Right ventricle myocardium inferior (tissue), 1 donor: ENCODE measurements at places on chromosomes 1 and 21. TPM values are rescaled to one million over a fixed set of nuclear protein-coding genes. Genes with fewer than 3 reads are reported as not detected.

S100A2 gene
- 2.3 TPM for total RNA-seq

SPATA46 gene
- total RNA-seq: not detected

ARTN gene
- total RNA-seq: 0.49 TPM

OLFML2B gene
- total RNA-seq: 4.2 TPM

DNAJC6 gene
- 2.0 TPM for total RNA-seq

SLC35F3 gene
- total RNA-seq: not detected

NUP210L gene
- total RNA-seq: 0.30 TPM

A3GALT2 gene
- total RNA-seq: not detected

WNT3A gene
- total RNA-seq: not detected

OPRD1 gene
- total RNA-seq: not detected

PSEN2 gene
- total RNA-seq: 24.2 TPM

PDC gene
- total RNA-seq: not detected

CD1B gene
- not detected for total RNA-seq

DNA sequence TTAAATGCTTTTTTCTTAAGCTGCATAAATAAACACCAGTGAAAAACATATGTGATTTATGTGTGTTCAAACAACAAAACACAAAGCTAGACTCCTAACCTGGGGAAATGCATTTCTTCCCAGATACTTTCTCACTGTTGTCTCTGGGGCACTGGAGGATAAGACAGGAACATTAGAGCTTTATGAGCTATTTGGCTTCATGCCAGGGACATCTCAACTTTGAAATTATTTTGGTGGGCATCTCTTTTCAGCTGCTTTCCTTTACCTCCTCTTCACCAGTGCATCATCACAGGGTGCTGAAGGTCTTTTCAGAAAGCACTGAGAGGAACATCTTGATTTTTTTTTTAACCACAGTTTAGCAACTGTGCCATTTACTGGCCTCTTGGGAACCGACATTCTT is 212.9 kb downstream of the DNM3 start:
- DNase-seq: no peak

DNA sequence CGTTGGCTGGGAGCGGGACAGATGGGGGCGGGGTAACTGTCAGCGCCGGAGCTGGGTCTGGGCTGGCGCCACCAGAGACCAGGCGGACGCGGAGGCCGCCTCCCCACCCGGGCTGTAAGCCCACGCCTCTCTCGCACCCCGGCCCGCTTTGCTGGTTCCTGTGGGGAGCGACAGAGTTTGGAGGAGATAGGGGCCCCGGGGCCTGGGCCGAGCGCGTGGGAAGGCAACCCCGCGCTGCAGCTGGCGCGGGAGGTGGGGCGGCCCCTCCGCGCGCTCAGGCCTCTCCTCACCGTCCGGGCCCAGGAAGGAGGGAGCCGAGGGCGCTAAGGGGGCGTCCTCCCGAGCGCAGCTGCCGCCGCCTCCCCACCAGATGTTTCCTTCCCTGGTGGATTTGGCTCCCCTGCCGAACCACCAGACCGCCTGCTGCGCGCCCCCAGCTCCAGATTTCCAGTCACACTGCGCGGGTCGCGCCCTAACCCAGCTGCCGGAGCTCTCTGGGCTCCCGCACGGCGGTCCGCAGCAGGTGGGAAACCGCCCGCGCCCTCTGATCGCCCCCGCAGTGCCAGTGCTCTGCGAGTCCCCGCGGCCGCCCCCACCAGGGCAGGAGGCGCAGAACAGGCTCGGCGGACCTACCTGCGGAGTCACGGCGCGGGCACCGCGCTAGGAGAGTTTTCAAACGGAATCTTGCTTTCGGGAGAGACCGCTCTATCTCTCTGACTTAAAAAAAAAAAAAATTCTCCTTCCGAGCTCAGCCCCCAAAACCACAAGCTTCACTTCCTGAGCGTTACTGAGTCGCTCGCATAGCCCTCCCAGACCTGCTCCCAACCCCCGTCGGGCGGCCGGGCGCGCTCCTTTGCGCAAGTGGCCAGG is 1.1 kb downstream of the GFI1 start:
- DNase-seq: peak; percentile 87

GRCh38 chr1:30749691-30750583 is 7.6 kb downstream of the LAPTM5 start:
- DNase-seq: no peak

GRCh38 chr1:160127865-160128523 is 12.4 kb downstream of the ATP1A2 start:
- DNase-seq: no peak

DNA sequence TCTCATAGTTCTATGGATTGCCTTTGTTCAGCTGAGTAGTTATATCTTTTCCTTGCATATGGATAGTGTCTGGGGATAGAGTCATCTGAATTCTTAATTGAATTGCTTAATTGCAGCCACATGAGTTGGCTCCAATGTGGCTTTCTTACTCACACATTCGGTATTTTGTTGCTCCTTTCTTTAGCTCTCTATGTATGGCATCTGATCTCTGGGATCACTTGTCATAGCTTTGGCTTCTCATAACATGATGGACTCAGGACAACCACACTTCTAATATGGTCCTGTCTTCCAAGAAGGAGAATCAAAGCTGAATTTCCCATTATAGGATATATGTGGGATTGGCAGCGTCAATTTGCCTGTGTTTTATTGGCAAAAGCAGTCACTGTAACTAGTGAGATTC is 716.2 kb downstream of the NCAM2 start:
- DNase-seq: no peak

DNA sequence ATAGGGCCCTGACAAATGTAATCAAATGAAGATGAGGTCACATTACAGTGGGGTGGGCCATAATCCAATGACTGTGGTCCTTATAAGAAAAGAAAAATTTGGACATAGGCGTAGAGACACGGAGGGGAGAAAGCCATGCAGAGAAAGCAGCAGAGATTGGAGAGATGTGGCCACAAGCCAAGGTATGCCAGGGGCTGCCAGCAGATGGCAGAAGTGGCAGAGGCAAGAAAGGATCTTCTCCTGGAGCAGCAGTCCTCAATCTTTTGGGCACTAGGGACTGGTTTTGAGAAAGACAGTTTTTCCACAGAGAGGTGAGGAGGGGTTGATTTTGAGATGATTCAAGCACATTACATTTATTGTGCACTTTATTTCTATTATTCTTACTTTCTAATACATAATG is 355.1 kb downstream of the NPHP4 start:
- DNase-seq: no peak

GRCh38 chr1:21801100-21801499 is 11.0 kb upstream of the LDLRAD2 start:
- DNase-seq: no peak

DNA sequence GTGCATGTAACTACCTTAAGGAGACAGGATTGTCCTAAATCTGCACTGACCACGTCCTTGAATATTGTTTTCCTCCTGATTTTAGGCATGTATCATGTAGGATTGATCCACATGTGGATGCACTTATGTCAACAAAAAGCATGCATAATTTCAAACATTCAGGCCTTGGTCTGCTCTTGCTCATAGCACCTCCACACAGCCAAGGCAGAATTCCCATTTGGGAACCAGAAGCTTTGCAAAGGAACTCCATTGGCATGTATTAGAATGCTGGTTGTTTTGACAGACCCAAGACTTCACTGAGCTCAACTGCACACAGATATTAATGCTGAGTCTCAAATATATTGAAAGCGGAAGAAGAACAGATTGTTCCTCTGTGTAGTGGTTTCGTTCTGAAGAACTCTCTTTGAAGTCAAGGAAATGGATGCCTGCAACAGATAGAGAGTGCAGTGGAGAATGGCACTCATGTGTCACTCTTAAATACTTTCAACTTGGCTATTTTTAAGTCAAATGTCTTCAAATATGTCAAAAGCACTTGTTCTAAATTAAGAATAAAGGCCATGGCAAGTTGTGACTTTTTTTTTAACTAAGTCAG is 387.6 kb downstream of the LTN1 start:
- no peak for DNase-seq

GRCh38 chr1:1415751-1416150 is 5.3 kb downstream of the ANKRD65 start:
- no peak for DNase-seq

- no peak for DNase-seq
Measured at GRCh38 chr21:43871487-43871886, 6.5 kb downstream of the AGPAT3 start.

- DNase-seq: no peak
Measured at GRCh38 chr1:182248721-182249120, 142.9 kb downstream of the GLUL start.

GRCh38 chr1:73803380-73803779 is 394.6 kb downstream of the LRRIQ3 start:
- no peak for DNase-seq

DNA sequence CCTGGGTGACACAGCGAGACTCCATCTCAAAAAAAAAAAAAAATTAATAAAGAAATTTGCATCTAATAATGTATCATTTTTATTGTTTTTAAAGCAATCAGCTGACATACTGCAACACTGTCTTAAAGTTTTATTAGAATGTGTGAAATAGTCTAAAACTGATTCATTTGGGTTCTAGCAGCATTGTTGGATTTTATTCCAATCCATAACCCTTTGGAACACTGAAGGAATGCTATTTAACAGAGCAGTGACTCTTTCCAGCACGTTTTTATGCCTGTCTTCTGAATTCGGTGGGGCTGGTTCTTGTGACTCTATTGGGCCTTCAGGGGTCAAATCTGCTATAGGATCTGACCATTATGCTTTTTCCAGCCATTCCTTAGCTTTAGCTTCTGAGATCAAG is 18.2 kb upstream of the FMO4 start:
- DNase-seq: no peak

- DNase-seq: no peak
Measured at GRCh38 chr21:40706806-40707655, 139.9 kb downstream of the DSCAM start.

GRCh38 chr1:107141491-107142126 is 770 bp downstream of the NTNG1 start:
- DNase-seq: peak; percentile 64

- no peak for DNase-seq
Measured at GRCh38 chr1:236736761-236737160, 50.5 kb downstream of the ACTN2 start.

GRCh38 chr1:66642992-66643391 is 109.0 kb downstream of the SGIP1 start:
- no peak for DNase-seq

DNA sequence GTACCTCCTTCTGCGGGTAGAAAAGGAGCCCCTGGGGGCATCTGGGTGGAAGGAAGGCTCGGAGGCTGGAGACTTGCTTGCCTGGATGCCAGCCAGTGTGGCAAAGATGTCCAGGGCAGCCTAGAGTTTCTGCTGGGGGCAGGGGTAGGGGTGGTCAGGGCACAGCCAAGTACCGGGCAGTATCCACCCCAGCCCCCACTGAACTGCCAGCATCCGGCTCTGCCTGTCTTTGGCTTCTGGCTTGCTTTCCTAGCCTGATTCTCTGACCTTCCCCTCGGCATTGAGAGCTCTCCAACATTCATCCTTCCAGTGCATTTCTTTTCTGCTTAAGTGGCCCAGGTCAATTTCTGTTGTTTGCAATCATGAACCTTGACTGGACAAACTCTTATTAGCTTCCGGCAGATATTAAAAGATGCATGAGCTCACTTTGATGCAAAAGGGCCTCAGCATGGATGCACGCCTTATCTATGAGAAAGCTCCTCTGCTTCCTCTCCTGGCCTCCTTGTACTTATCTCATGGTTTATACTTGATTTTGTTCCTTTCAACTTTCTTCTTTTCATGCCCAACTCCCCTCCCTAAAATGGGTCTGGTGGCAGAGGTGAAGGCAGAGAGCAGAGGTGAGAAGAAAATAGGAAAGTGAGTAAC is 116.9 kb downstream of the HLCS start:
- no peak for DNase-seq

DNA sequence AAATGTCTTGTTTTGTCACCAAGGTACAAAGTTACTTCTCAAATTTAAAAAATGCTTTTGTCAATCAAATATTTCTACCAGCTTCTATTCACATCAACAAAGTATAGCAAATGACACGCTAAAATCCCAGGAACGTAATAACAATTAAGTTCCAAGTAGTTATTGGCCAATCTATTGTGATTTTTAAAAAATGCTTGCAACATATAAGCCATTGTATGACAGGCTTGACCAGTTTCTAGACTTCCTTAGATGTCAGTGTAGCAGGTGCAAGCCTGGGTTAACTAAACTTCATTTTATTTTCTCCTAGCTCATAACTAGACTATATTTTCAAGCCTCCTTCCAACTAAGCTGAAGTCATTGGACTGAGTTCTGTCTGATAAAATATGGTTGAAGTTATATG is 494.5 kb upstream of the PKN2 start:
- no peak for DNase-seq

DNA sequence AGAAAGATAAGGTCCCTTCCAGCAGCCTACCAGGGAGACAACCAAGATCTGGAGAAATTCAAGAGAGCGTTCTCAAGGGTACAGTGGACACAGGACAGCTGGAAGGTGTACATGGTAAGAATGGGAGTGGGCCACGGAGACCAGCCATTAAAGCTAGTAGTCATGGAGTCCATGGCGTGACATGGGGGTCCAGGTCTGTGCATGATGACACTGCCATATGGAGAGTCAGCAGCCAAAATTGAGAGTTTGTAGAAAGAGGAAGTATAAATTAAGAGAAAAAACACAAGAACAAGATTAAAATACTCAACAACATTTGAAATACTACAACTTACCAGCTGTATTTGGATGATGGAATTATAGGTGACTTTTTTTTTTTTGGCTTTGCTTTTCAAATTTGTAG is 7.9 kb upstream of the LORICRIN start:
- DNase-seq: no peak
